OCI-LY7 (cell line): ENCODE measurements at places on chromosomes 5 and 9.

GRCh38 chr9:4921449-4921848, 63.6 kb upstream of the JAK2 start:
- no peak for DNase-seq

GRCh38 chr5:109917154-109917546, 227.4 kb downstream of the MAN2A1 start:
- no peak for DNase-seq

DNA sequence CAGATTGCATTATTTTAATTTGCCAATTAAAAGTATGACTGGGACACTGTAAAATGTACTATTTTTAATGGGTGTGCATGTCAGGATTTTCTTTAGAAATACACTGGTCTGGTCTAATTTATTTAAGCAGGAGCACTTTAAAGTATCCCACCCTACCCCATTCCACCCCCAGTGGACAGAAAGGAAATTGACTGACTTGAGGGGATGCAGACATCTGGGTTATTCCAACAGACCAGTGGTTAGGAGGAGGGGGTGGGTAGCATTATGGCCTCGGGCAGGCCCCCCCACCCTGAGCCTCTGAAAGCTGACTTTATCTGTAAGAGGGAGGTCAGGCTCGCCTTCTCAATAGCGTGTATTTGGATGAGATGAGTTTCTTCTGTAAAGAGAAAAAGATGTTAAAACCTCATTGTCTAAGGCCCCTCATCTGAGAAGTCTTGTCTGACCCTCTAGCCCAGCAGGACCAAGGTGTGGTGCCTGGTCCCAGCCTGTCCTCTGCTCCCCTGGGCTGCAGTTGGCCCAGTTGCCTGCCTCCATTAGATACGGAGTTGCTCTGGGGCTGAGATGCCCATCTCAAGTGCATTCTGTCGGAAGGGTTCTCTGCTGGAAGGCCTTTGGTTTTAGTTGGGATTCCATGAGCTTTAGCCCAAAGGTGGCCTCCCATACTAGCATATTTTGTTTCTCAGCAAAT, 4.4 kb downstream of the HNRNPAB start:
- DNase-seq, result peak; percentile 37

GRCh38 chr5:168304349-168304748, 12.9 kb downstream of the WWC1 start:
- DNase-seq, result no peak

DNA sequence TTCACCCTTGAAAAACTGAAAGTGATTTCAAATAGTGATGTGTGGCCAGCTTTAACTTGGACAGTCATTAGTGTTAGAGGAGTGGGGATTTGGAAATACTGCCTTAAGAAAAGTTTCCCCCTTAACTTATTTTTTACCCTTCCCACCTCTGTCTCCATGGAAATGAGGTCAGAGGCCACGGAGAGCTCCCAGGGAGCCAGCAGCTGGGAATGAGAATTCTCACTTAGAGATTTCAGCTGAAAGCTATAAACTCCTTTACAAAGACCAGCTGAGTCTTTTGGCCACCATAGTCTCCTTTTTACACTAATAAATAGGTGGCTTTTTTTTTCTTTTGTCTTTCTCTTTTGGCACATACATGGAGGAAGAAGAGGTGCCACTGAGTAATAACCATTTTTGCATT, 45.7 kb upstream of the PIK3R1 start:
- DNase-seq, result no peak

GRCh38 chr9:36823466-36823865, 210.6 kb downstream of the PAX5 start:
- no peak for DNase-seq

- no peak for DNase-seq
These were observed 4.6 kb downstream of the C5orf63 start for GRCh38 chr5:127068493-127069214.

DNA sequence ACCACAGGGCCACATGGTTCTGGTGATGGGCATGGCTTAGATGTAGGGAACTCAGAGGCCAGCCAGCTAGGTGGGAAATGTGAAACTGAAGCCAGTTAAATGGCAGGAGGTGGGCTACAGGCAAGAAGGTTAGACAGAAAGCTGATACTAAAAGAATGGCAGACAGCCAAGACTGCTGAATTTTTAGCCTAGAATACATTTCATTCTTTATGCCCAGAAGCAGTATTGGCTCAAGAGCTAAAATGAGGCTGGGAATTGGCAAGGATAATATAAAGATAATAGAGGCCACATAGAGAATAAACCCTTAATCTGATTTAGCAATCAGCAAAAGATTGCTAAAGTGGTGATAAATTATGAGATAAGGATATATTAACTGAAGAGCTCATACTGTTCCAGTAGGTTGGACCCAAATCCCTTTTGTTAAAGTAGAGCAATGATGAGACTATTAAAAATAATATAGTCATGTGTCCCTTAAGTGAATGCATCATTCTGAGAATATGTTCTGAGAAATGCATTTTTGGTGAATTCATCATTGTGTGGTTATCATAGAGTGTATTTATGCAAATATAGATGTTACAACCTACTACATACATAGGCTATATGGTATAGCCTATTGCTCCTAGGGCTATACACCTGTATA, 234.3 kb downstream of the CHSY3 start:
- DNase-seq, result no peak

DNA sequence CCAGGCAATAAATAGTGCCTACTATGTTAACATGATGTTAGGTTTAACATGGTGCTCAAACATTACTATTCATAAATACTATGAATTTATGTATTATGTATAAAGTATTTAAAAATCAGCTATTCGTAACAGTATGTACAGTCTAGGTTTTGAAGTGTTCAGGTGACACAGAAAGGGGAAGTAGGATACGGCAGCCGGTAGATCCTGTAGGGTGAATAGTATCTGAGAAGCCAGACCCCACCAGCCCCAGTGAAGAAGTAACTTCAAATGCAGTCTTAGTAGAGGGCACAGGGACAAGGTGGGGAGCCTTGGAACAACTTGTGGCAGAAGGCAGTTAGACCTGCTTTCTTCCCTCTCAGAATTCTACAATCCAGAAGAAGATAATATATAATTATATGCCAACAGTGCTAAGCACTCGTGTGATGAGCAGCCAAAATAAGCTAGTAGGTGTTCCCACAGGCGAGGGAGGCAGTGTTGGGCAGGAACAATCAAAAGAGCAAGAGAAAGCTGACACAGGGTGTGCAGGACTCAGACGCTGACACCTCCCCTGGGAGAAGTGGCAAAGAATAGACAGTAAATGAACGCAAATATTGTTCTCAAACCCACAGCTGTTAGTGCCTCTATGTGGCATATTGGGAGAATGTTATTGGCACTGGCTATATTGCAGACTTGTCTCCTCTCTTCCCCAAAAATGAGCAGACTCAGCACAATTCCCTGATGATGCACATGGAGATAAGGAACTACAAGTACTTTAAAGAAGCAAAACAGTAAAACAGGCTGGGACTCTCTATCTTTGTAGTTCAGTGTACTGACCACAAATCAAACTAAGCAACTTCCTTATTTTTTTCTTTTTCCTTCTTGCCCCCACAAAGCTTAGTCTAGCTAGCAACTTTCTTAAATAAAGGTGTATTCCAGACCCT, 4.6 kb downstream of the ZNF367 start:
- peak; percentile 81 for DNase-seq

DNA sequence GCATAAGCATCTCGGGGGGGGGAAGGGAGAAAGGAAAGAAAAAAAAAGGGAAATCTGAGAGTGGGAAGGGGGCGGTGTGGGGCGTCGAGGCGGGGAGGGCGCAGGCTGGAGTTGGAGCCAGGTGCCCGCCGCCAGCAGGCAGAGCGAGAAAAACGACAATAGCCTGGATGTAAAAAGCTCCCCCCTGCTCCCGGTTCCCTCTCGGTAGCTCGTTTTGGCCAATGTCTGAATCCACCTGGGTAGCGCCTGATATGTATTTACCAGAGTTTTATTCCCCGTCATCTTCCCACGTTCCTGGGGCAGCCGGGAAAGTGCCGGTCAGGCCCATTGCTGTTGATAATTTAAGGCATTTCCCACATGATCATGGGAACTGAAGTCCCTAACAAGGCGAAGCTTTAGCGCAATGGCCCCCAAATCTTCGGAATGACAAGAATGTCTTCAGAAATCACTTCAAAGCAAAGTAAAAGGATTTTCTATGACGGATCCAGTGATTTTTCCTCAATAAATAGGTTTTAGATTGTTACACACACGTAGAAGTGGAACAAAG, 3.0 kb upstream of the OTP start:
- DNase-seq, result no peak

DNA sequence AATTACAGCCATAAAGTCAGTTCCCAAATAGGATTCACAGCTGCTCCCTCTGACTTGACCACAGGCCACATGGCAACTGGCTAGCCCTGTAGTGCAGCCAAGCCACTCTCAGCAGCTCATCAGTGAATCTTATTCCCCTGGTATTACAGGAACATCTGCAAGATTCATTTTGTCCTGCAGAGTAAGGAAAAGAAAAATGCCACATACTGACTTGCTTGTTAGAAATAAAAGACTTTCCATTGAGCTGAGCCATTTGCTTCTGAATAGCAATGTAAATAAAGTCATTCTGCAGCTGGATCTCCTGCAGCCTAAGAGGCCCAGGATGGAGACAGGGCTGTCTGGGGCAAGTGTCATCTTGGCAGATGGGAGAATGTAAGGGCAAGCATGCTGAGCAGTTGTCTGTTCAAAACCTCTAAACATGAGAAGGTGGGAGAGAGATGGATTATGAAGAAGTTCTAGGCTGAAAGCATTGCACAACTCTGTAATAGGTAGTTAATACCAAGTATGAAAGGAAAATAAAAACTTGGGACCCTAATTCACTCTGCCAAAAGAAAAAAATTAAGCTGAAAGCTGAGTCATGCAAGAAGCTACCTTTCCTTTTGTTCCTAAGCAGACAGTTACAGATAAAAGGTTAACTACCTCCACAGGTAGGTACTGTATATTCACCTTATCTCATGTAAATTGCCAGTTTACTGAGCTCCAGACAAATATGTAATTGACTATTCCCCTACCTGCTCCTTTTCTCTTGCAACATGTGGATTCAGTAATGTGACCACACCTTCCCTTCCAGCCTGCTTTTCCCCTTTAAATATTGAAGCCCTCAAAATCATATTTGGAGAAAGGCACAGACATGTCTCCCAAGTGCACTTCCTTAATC, 244.4 kb upstream of the RAI14 start:
- DNase-seq, result no peak

DNA sequence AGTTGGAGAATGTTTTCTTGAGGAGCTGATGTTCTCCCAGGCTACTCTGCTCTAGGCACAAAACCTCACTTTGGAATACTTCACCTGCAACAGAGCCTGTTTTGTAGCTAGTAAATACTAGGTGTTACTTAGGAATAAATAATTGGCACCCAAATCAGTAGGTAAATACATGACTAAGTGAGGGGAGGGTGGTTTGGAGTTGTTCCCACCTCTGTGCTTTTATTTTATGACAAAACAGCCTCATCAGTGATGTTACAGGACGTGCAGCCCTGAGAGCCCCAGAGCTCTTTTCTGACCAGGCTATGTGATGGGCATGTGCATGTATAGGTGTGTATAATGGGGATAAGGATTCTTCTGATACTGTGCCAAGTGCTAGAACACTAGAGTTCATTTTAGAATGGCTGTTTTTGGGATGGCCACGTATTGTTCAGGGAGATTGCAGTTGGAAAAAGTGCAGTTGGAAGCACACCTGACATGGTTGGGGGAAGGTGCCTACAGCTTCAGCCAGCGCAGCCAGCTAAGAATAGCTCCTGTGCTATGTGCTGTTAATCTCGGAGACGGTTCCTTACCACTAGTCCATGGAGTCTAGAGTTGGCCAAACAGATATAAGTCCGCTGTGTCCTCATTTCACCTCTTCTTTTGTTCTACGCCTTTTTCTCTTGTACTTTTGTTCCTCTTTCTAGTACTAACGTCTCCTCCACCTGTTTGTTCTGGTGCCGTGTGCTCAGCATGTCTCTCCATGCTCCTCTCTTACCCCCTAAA, 284.7 kb downstream of the FANCC start:
- DNase-seq, result no peak

DNA sequence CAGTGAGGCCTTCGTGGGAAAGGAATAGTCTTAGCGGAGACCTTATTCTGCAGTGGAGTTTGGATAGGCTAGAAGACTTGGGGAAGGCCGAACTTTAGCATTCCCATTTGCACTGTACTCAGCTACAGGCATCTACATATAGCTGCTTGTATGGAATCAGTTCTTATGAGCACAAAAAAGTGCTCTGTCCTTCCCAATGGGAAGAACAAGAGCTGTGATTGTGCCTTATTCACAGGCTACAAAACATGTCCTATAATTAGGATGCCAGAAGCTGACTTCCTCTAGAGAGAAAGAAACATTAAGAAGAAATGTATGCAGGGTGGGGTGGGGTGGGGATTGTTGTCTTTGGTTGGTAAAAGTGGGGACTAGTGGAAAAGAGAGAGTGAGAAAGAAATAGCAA, 154.7 kb downstream of the ATP10B start:
- DNase-seq, result no peak

DNA sequence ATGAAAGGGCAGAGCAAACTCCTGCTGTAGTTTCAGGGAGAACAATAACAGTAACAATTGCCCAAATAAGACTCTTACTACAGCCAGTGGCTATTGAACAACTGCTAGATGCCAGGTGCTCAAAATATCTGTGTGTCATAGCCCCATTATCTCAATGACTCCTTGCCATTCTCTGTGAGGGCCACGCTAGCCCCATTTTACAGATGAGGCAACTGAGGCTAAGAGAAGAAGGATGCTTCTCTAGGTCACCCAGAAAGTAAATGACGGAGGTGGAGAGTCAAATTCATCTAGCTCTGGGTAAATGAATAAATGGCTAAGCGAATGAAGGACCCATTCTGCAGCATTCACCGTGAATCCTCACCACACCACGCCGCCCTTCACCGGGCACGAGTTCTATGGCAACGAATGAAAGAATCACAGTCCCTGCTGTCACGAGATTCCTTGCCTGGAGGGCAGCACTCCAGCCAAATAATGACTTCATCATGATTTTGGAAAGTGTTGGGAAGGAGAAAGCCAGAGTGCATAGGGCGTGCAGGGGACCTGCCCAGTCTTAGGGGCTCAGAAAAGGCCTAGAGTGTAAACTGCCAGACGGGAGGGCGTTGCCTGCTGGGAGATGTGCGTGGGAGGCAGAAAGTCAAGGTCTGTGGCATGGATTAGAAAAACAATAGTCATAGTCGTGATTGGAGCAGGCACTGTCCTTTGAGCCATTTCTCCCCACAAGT, 147.2 kb downstream of the C9orf50 start:
- DNase-seq, result no peak

GRCh38 chr9:135741276-135742219, 39.6 kb downstream of the KCNT1 start:
- DNase-seq, result no peak

DNA sequence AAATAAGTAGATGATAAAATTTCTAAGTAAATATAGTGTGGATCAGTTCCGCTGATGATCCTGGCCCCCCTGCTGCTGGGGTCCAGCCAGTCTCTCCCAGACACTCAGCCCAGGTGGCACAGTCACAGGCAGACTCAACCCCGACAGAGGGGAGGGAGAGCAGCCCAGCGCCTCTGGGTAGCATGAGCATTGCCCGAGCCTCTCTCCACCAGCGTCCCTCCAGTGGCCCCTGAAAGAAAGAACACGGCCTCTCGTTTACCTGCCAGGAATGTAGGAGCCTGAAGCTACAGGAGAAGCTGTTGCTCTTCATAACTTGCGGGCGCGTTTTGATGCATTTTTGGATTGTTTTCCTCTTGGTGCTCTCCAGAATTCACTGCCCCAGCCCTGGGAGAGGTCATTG, 68.8 kb upstream of the ICE1 start:
- no peak for DNase-seq
